Stimulated activated CD8-positive, alpha-beta memory T cell treated with anti-CD3 and anti-CD28 coated beads, Interleukin-4, amount 100 ng/mL, for 1 hour (primary cell): ENCODE measurements at places on chromosomes 7 and 10.

DNA sequence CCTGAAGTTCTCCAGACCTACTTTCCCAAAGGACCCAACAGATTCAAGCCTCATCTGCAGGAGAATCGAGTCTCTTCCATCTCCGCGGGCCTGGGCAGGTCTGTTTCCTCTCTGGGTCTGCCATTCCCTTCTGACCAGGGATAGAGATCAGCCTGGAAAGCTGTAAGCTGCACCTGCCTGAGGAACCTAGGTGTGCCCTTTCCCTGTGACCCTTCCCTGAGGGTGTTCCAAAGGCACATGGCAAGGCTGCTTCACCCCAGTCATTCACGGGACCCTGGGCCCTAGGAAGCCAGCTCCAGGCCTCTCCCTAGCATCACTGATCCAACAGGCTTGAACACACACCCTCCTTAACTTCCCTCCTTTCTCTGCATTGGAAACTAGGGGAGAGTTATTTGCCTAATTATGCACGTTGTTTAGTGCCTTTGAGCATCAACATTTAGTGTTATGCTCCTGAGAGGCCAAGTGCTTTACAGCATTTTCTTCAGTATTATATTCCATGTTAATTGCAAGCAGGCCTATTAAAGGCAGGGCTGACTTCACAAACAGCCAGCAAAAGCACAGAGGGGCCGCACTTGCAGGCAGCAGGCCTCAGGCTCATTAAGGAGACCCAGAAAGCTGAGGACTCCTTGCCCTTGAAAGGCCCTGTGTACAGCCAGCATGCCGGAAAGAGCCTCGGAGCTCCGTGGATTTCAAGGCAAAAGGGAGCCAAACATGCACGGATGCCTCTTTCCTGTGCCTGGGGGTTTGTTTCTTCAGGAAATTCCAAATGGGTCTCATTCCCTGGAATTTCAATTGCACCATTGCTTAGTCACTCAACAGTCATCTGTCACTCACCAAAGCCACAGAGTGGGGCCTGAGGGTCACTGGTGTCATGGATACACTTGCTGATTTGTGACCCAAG is 91.0 kb upstream of the FAM20C start:
- no peak for DNase-seq

- DNase-seq: no peak
Observed at GRCh38 chr10:129971381-129972144, 7.5 kb upstream of the EBF3 start.

GRCh38 chr7:17638727-17639126 is 301.6 kb downstream of the SNX13 start:
- no peak for DNase-seq

DNA sequence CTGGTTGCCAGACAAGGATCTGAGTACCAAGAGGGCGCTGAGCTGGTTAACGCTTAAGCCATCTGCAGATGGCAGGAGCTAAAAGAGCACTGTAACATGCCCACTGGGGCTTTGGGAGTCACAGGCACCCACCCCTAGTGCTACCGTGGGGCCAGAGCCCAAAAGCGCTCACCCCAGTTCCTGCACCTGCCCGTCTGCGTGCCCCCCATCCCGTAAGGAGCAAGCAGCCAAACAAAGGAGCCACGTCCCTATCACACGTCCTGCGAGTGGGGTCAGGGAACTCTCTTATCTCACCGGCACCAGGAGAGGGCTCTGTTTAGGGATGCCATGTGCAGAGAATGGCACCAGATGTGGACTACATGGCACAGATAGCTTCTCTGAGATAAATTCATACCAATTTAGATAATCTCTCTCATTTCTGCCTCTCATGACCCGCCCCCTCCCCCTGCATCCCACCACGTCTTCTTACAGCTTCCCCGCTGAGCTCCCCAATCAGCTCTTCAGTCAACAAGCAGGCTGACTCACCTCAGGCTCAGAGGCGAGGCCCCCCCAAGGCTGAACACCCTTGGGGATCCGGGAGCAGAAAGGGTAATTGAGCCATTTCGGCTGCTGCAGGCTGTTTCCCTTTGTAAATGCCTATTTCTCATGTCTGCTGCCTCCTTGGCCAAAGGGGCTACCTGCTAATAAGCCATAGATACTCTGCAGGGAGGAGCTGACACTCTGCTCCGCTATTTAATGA is 235.7 kb downstream of the GRID1 start:
- no peak for DNase-seq

DNA sequence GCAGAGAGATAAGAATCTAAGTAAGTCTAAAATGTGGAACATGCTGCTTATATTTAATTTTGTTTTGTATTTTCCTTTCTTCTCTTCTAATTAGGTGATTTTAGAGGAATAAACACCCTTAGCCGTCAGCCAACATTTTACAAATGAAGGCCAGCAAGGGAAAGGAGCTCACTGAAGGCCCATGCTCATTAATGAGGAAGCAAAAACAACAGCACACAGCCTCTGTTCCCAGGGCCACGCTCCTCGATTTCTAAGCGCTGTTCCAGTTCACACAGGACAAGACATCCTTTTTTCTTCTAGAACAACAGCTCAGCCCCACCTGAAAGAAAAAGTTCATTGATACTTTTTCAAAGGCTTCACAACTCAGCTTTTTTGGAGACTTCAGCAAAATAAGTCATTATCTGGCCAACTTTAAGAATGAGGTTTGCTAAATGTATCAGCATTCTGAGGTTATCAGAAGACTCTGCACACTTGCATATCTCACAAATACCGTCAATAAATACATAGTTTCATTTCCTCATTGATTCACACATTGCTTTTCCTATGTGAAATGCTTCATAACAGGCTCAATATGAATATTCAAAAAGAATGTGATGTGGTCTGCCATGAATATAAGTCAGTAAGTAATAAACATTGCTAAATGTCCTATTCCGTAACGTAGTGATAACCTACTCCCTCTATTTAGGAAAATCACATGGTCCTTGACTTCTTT is 34.8 kb upstream of the SFMBT2 start:
- DNase-seq: no peak

GRCh38 chr7:13016592-13017332 is 329.3 kb downstream of the ARL4A start:
- no peak for DNase-seq

- DNase-seq: no peak
Observed at GRCh38 chr10:112634096-112634830, 187.2 kb downstream of the VTI1A start.

DNA sequence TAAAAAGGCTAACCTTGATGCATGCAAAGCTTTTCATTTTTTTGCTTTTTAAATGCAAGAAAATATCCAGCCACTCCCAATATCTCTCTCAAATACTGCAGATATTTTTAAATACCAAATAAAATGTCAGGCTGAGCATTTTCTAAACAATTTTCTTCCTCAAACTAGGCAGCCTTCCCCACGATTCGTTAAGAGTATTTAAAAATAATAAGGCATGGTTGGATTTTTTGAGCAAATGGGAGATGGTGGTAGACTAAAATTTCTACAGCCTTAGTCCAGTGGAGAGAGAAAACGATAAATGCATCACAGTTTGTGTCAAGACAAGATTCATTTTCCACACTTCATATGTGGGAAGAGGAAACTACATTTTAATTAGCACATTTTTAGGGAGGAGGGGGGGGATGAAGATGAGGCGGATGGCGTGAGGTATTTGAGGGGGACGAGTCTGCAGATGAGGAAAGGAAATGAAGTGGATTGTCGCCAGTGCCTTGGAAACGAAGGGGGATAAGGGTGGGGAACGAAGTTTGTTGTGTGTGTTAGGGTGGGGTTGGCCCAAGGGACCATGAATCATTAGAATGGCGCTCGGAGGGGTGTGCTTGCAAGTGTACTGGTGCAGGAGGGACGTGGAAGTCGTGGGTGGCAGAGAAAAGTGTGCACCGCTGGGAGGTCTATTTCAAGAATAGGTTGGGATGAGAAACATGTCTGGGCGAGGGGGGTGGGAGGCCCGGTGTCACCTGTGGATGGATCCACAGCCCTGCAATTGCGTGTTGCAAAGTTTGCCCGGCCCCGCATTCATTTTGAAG is 1.2 kb upstream of the ADD3 start:
- no peak for DNase-seq

DNA sequence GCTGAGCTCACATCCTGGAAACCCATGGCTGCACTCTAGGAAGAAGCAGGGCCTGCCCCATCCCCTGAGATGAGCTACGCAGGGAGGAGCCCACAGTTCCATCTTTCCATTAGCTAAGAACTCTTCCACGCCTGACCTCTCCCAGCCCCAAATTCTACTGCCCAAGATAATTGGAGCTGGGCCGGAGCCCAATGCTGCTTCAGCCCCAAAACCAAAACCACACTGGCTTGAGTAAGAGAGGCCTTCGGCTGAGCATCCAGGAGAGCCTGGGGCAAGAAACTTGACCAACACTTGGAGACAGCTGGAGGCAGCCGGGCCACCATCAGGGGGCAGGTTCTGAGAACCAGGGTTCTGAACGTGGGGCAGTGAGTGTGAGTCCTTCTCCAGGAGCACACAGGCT is 116.1 kb upstream of the ZMIZ1 start:
- DNase-seq: no peak

- DNase-seq: peak; percentile 40
Observed at GRCh38 chr7:36670585-36671431, 53.5 kb downstream of the AOAH start.

GRCh38 chr7:53383131-53383530 is 347.7 kb downstream of the POM121L12 start:
- no peak for DNase-seq

DNA sequence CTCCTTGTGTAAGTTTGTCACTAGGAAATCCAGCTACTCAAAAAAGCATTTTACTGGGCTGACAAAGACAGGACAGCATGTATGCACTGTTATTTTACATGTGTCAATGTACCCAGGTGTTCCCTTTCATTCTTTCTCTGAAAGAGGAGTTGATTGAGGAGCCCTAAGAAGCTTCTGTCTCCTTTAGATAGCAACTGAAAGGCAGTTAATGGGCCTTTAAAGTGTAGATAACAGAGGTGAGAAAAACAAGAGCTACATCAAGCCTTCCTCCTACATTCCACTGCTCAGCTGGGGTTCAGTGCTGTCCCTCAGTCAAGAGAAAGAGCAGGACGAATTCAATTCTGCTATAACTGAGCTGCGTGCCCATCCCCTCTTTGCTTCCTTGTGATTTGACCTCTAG is 12.8 kb upstream of the WIPF3 start:
- no peak for DNase-seq

GRCh38 chr7:95904099-95904498 is 131.7 kb downstream of the DYNC1I1 start:
- no peak for DNase-seq

DNA sequence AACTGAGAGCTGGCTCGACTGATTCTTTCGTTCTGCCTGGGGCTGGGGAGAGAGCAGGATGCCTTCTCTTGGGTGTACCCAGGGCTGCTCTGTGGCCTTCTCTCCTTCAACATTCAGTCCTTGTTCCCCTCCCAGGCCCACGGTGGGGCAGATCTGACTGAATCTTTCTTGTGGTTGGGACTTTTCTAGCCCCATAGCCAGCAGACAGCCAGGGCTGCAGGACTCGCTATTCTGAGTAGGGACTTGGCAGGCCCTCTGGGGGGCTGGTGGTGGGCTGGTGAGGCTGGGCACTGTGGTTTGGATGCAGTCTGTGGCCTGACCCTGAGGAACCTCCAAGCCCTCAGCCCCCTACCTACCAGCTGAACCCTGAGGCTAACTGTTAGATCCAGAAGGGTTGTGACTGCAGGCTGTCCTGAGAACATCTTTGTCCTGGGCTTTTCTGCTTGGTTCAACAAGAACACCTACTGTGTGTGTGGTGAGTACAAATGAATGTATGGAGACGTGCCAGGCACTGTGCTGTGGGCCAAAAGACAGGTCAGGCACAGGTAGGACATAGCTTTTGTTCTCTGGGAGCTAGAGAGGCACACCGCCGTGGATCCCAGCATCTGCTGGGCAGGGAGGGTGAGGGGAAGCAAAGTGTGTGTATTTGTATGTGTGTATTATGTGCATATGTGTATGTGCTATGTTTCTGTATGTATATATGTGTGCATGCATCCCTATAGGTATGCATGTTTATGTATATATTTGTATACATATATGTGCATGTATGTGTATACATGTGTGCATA is 2.1 kb upstream of the PALD1 start:
- DNase-seq: no peak

GRCh38 chr7:155164316-155164715 is 94.2 kb downstream of the HTR5A start:
- no peak for DNase-seq

GRCh38 chr10:8071006-8071405 is 16.5 kb downstream of the GATA3 start:
- no peak for DNase-seq

DNA sequence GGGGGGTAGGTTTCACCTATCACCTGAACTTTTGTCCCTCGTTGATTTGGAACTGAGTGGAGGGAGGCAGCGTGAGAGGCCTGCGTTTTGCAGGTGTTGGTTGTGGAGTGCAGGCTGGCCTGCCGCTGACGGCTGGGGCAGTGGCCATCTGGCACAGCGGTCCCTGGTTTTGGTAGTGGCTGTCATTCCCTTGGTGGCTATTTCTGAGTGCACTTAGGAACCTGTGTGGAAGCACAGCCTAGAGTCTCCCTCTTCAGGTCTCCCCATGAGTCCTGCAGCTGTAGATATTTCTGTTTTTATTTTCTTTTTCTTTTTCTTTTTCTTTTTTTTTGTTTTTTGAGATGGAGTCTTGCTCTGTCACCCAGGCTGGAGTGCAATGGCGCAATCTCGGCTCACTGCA is 129.2 kb downstream of the CUL2 start:
- no peak for DNase-seq

DNA sequence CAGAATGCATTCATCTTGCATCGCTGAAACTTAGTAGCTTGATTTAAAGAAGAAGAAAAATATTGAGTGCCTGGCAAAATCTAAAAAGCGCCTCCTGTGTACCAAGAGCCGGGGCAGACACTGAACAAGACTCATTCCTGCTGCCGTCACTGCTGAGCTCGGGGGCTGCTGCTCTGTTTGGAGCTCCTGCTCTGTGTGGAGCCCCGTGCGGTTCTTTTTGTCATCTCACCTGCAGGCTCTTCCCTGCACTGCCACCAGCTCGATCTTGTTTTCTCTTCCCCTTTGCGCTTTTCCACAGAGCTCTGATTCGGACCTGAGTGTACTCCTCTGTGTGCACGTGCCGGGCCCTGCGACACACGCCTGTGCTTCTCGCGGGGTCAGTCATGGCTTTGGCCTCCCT is 462.1 kb upstream of the DPP6 start:
- no peak for DNase-seq

DNA sequence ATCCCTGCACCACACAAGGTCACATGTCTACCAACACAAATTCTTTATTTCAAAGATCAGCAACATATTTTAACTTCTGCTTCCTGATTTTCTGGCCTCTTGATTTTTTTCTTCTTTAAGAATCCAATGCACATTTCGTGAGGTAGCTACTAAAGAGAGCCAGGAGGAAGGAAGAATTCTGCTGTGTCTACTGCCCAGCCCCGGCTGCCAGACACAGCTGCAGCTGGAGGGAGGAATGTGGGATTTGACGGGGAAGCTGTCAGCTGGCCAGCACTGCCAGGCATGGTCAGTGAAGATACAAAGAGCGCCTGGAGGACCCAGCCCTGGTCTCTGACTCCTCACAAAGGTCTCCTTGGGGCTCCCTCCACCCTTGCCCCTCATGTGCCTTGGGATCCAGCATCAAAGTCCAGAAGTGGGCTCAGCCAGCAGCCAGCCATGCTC is 6.9 kb upstream of the AOC1 start:
- no peak for DNase-seq
